ENCODE measurements at places on chromosomes 13 and 19.

GRCh38 chr13:74210693-74211393 is 76.6 kb upstream of the KLF12 start:
- no peak for DNase-seq

DNA sequence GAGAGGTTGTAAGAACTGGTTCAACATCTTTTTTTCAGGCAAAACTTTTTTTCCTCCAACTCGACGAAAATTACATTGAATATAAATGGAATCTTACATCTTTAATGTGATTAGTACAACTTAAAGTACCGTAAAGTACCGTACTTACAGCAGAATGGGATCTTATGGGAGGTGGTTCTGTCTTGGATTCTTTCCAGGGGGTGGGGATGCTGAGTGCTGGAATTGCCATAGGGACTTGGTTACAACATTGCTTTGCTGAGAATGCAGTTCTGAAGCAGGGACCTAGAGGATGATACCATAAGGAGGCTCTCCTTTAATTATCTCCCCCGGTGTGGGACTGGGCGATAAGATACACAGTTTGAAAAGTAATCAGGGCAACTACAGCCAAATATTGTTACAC is 186.4 kb downstream of the KLF5 start:
- DNase-seq = no peak

- DNase-seq = no peak
Measured at GRCh38 chr13:99352351-99353245, 45.4 kb upstream of the GPR183 start.

DNA sequence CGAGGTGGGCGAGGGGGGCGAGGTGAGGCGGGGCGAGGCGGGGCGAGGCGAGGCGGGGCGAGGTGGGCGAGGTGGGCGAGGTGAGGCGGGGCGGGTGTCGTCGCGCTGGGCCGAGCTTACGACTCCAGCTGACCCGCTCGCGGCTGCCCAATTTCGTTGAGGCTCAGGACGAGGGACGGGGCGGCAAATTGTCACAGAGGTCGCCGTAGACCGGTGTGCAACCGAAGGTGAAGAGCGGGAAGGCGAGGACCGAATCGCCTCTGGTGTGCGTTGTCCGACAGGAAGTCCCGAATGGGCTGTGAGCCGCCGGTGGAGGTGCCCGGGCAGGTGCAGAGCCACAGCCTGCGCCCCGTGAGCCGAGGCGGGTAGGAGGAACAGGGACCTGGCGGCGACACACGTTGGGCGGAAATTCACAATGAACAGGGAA is at the start of gene LACC1:
Gene LACC1, plus strand, starts transcription at position 150 of the 427 bp plus-strand sequence. CDS start 1,082 bp downstream, outside the sequence.
- DNase-seq = no peak

DNA sequence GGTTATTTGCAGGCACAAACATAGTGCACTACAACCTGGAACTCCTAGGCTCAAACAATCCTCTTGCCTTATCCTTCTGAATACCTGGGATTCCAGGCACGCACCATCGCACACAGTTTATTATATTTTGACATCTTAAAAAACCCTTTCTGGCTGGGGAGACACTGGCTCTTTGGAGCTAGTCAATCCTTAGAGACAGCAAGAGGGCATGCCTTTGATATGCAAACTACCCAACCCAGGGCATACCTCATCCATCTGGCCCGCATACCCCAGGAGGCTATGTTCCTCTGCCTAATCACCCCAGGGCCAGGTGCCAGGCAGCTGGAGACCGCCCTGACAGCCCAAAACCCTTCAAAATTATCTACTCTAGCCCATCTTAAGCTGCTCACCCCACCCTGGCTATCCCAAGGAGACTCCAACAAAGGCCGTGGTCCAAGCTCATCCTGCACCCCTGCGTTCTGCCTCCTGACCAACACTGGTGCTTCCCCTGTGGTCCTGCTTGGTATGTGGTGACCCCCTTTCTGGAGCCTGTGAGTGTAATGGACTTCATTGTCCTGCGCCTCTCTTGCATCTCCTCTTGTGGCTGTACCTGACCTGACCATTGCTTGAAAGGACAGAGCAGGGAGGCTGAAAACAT is 86.4 kb downstream of the RGCC start:
- DNase-seq = no peak

DNA sequence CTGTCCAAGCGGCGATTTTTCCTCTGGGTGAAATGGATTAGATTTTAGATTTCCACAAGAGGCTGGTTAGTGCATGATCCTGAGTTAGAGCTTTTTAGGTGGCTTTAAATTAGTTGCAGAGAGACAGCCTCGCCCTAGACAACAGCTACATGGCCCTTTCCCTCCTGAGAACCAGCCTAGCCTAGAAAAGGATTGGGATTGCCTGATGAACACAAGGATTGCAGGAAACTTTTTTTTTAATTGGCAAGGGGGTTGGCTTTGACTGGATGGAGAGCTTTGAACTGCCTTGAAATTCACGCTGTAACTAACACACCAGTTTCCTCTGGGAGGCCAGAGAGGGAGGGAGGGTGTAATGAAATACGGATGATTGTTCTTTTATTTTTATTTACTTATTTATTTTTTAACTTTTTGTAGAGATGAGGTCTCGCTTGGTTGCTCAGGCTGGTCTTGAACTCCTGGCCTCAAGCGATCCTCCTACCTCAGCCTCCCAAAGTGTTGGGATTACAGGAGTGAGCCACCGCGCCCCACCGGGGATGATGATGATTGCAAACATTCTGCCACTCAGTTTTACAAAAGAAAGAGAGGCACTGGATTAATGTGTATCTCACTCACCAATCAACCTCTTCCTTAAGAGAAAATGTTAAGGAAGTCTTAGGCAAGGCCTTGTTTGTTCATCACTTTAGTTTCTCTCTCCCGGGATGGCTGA is 1.9 kb downstream of the LDLR start:
- DNase-seq = no peak

- DNase-seq = peak; percentile 71
Measured at GRCh38 chr13:99980201-99980823, 1.3 kb upstream of the ZIC2 start.

DNA sequence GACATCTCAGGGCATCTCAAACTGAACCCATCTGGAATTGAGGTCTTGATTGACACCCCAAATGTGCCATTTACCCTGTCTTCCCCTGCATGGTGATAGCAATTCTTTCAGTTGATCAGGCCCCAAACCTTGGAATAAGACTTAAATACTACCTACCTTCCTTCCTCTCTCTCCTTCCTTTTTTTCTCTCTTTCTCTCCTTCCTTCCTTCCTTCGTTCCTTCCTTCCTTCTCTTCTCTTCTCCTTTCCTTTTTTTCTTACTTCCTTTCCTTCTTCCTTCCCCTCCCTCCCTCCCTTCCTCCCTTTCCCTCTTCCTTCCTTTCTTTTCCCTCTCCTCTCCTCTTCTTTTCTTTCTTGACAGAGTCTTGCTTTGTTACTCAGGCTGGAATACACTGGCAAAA is 7.4 kb upstream of the GIPC1 start:
- no peak for DNase-seq

- no peak for DNase-seq
Measured at GRCh38 chr13:68390987-68391386, 1160.9 kb upstream of the PCDH9 start.

GRCh38 chr19:41427647-41428480 is 690 bp upstream of the B3GNT8 start:
- no peak for DNase-seq

GRCh38 chr19:29538651-29539050 is 12.9 kb downstream of the VSTM2B start:
- DNase-seq = no peak

- no peak for DNase-seq
Measured at GRCh38 chr13:37097076-37097475, 8.4 kb downstream of the CSNK1A1L start.

DNA sequence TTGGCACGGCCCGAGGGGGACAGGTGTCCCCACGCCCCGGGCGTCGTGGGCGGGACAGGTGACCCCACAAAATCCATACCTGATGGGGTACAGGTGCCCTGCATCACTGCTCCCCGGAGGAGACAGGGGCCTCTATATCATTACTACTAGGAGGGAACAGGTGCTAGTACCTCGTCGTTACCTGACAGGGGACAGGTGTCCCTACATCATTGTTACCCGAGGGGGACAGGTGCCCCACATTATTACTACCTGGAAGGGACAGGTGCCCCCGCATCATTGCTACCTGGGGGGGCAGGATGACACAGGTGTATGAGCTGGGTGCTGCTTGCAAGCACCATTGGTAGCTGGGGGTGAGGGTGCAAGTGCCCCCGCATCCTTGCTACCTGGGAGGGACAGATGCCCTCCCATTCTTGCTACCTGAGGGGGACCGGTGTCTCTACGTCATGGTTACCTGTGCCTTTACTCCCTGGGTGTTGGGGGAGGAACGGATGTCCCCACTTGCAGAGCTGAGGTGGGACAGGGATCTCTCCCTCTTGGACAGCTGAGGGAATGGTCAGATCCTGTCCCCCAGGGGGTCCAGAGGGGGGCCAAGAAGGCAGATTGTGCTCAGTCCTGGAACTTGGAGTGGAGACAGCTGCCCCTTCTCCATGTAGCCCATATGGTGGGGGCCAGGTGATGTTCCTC is 620 bp downstream of the CRTC1 start:
- DNase-seq = no peak

- DNase-seq = no peak
Measured at GRCh38 chr19:13215572-13216380, 65.6 kb downstream of the IER2 start.

DNA sequence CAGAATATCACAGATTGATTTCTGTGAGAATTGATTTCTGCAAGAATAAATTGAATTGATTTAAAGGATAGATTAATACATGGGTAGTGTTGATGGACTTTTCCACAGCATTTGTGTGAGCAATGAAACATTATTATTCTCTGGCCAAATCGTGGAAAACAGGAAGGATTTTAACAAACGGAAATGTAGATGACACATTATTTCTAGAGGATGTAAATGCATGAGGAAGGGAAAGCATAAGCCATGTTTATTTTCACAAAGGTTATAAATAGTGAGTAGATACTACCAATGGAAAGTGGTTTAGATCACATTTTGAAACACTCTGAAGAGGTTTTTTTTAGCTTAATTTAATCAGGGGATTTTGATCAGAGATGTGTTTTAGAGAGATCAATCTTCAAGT is 1534.6 kb upstream of the MIR17HG start:
- no peak for DNase-seq

DNA sequence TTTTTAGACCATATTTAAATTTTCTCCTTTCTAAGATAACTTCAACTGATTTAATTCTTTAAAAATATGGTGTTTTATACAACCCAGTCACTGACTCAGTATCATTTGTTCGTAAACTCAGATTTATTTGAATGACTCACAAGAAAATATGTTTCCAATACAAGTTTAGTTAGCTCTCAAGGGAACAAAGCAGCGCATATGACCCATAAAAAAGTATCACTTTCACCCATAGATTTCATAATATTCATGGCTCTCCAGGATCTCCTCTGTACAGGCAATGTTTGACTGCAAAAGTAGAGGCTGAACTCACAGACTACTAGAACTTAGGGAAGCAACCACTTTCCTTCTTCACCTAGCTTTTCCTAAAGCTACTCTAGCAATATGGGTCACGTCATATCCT is 405.6 kb upstream of the PCDH9 start:
- DNase-seq = no peak

DNA sequence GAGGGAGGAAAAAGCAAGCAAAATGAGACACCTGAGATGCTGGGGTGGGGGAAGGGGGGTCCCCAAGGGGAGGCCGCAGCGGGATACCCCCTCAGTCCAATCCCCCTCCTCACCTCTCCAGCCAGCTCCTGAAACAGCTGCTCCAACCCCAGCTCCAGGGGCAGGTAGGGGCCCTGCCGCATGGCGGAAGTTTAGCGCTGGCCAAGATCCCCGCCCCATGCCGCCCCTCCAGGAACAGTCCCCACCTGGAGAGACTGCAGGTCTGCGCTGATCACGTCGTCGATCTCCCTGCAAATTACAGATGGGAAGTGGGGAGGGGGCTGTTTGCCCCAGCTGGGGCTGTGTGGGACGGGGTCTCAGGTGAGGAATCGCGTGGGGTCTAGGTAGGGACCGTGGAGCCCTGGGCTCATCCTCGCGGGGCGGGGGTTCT is 9.0 kb downstream of the CAPN12 start:
- peak; percentile 74 for DNase-seq

- DNase-seq = no peak
Measured at GRCh38 chr13:71610876-71611275, 256.1 kb downstream of the DACH1 start.

DNA sequence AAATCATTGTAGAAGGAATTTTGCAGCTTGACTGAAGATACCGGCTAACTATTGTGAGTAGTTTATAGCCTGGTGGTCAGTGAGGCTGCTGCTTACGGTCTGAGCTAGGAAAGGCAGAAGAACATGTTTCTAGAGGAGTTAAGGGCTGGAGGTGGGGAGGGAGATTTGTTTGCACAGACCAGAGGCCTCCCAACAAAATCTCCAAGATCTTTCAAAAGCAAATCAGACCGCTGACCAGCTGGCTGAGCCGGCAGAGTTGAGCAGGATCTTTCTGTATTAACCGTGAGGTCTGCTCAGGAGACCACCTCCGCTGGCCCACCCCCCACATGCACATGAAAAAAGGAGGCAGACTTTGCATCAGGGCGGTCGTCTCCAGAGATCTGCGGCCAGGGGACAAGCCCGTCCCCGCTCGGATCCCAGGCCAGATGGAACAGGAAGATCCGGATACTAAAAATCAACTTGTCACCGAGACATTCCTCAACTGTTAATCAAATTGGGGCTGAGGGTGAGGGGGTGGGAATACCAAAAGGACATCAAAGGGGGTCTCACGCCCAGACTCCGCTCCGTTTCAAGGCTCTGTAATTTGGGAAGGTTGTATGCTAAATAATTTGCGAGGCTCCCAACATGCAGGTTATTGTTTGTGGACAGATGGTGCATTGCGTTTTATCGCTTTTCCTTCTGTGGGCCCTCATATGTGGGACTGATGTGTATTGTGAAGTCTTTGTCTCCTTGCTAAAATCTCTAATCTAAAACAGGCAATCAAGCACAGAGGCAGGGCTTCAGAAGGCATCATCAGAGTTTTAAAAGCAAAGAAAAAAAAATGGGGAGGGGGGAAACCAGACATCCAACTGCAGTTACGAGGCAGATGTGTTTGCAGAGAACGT is 319.0 kb downstream of the ZNF536 start:
- no peak for DNase-seq

DNA sequence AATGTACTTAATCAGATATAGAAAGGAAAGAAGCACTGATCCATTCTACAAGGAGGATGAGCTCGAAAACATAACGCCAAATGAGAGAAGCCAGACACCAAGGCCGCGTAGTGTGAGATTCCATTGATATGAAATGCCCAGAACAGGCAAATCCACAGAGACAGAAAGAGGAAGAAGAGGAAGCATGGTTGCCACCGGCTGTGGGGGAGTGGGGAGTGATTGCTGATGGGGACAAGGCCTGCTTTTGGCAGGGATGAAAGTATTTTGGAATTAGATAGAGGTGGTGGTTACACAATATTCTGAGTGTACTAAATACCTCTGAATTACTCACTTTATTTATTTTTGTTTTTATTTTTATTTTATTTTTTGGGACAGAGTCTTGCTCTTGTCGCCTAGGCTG is 50.2 kb upstream of the KLF2 start:
- no peak for DNase-seq

DNA sequence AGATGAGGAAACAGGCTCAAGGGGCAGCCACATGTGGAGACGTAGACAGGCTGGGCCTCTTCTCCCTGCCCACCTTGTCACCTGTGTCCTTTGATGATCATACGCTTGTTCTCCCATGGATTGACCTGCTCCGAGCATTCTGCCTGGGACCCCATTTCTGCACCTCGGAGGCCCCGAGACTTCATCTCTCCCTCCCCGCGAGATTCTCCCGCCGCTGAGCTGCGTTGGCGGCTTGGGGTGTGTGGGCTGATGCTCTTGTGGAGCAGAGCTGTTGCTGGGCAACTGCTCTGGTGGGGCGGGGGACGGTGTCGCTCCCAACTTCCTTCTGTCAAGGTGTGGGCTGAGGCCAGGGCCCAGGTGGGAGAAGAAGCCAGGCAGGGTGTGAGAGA is 22.1 kb downstream of the MAST3 start:
- no peak for DNase-seq

- no peak for DNase-seq
Measured at GRCh38 chr13:94352057-94352456, 127.4 kb downstream of the DCT start.
